Hematopoietic multipotent progenitor cell treated with erythropoietin and hydrocortisone succinate and interleukin-3 and kit ligand, for 17 days (in vitro differentiated cells): ENCODE measurements at places on chromosomes 6 and 20.
A peak's percentile ranks its signal among the peaks of the same experiment; 100 is the strongest.

DNA sequence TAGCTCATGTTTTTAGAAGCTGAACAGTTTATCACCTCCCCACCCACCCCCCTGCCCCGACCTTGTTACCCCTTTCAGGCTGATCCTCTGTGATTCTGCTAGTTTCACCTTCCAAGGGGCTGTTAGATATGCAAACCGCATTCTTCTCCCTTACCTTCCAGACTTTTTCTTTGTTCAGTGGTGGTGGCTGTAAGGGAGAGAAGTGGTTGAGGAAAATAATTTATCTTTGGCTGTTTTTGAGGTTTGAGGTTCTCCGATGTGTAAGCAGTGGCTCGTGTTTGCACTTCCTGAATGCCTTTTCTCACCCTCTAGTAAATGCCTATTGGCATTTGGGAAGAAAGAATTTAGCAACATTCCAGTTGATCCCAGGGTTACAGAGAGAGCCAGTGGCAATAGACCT, 69.4 kb upstream of the KCNG1 start:
- no peak for DNase-seq

GRCh38 chr6:94813806-94814205, 763.5 kb upstream of the MANEA start:
- DNase-seq = no peak

- DNase-seq = no peak
Measured at GRCh38 chr6:81764531-81764930, 12.1 kb upstream of the TENT5A start.

GRCh38 chr20:4064144-4064909, 49.0 kb upstream of the RNF24 start:
- peak; percentile 48 for DNase-seq

GRCh38 chr20:653110-653589, at the start of gene SRXN1:
Gene SRXN1, minus strand, starts transcription at chr20:653200. Its CDS starts 15 bp downstream, at chr20:653185.
- DNase-seq = peak; percentile 96

- no peak for DNase-seq
Measured at GRCh38 chr6:142822383-142822782, 122.6 kb downstream of the HIVEP2 start.

DNA sequence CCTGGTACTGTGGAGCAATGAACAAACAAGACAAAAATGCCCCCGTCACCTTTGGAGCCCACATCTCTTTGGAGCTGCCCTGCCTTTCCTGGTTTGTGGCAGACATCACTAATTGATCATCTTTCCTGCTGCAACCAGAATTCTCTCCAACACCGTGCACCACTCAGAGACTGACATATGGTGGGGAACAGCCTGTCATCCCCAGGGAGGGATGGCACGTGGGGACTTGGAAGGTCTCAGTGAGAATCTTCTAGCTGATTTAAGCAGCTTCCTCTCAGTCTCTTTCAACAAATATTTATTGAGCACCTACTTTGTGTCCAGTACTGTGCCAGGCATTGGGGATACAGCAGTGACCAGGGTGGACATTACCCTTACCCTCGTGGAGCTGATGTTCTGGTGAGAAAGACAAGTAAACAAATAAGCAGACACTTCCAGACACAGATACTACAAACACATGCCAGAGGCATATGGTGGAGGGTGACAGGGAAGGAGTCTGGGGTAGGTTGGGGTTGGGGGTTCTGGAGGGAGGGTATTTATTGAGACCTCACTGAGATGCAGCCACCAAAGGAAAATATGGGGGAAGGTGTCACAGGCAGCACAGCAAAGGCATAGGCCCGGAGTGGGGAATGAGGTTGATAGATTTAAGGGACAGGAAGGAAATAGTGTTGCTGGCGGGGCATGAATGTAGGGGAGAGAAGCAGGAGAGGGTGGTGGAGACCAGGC, 82.3 kb downstream of the CEBPB start:
- no peak for DNase-seq

DNA sequence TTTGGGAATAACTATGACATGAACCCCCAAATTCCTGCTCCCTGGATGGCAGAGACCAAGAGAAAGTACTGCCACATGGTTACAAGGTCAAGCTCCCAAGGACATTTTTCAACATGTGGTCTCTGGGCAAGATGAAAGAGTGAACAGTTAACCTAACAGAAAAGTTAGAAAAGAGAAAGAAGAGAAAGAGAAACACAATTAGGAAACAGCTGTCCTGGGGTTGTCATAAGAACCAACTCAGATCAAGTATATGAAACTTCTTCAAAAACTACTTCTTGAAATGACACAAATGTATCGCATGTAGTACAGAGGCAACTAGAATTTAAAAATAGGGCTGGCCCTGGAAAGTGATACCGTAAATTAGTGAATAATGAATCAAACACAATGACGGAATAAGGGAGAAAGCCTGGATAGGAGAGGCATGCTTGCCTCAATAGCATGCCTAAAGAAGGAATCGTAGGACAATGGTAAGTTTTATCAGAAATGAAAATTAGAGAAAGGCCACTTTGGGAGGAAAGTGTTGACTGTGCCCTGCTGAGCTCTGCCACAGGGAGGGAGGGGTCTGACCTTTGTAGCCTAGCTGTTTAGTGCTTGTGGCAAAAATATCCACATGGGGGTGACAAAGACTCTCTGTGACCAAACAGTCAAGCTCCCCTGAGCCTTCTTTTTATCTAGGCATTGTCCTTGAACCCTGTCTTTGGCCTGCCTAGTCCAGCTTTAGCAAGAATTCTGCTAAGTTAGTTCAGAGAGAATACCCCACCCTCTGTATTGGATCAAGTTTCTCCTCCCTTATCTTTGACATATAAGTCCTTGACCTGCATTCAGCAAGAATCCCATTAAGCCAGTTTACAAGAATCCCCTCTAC, 4.3 kb upstream of the DCBLD1 start:
- no peak for DNase-seq

GRCh38 chr6:13420269-13420668, 67.1 kb downstream of the GFOD1 start:
- no peak for DNase-seq

- DNase-seq = no peak
Measured at GRCh38 chr6:10685092-10685915, 9.1 kb downstream of the C6orf52 start.

GRCh38 chr20:5887386-5887785, 62.9 kb downstream of the TRMT6 start:
- no peak for DNase-seq

DNA sequence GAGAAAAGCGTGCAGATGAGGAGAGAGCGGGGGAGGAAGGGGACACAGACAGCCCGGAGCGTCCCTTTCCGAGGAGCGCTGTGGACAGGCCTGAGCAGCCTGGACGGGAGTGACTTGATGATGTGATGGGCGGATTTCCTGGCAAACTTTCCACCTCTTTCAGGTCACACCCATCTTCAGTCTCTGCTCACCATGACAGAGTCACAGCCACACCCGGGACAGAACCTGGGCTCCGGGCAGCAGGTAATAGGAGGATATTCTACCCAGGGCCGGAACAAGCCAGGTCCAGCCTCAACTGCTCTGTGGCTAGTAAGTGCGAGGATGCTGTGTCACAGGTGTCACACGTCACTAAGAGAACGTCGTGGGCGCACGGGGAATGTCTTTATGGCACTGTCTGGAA, 84.3 kb downstream of the THBS2 start:
- no peak for DNase-seq

GRCh38 chr6:143675946-143676345, 1.8 kb upstream of the PHACTR2 start:
- DNase-seq = no peak

DNA sequence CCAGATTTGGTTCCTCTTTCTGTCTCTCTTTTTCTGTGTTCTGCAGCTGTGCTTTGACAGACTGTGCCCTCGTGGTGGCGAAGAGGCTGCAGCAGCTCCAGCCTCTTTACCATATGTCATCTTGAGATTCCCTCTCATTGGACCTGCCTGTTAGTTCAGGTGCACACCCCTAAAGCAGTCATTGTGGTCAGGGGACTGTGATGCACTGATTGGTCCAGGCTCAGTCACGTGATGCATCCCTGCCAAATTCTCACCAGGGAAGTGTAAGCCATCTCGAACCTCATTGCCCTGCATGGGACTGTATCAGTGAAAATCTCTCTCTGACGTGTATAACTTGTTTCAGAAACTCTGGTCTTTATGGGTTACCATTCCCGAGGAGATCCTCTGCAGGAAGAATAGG, 160.3 kb downstream of the EYA2 start:
- DNase-seq = no peak

DNA sequence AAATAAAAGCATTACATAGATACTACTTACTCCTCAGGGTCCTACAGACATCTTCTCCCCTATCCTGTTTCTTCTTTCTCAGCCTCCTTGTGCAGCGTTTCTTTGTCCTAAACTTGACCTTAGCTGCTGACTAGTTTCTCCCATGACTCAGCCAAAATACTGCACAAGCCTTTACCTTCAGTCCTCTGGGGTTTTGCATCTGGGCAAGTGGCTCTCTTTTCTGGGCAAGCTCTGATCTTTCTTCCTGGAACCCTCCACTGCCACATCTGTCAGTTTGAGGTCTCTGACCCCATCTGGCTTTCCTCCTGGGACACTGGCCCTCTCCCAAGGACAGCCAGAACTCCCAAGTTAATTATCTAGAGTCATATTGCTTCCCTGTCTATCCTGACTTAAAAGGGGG, 838.4 kb downstream of the DHX35 start:
- DNase-seq = no peak

DNA sequence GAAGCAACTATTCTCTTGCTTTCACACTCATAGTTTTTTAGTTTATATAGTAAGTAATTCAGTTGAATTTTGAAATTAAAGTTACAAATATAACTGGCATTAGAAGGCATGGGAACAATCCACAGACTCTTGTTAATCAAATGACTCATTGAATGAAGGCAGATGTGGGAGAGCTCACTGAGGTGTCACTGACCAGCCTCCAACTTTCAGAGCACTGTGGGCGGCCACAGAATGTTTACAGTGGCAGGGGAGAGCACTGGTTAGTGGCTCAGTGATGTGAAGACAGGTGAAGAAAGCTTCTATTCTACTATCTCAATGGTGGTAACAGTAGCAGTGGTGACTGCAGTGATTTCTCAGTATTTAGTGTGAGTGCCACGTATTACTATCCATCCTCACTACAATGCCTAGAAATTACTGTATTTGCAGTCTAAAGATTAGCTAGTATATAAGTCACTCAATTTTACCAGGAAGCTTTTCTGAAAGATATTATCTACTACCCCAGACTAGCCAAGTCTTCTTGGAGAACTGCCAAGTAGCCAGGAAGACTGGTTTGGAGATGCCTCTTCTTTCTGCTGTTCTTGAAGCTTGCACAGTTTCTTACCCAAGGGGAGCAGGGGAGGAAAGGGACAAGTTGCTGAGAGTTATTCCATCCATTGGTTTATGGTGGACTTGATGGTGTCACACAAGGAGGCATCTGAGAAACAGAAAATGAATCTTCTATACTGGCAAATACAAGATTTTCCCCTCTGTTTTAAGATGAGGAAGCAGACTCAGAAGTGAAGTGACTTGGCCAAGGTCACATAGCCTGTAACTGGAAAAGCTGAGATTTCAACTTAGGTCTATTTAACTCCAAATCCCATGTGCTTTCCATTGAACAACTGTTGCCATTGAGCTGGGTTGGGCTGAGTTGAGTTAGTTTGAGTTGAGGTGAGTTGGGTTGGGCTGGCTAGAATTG, 231.2 kb downstream of the ANKRD60 start:
- no peak for DNase-seq

DNA sequence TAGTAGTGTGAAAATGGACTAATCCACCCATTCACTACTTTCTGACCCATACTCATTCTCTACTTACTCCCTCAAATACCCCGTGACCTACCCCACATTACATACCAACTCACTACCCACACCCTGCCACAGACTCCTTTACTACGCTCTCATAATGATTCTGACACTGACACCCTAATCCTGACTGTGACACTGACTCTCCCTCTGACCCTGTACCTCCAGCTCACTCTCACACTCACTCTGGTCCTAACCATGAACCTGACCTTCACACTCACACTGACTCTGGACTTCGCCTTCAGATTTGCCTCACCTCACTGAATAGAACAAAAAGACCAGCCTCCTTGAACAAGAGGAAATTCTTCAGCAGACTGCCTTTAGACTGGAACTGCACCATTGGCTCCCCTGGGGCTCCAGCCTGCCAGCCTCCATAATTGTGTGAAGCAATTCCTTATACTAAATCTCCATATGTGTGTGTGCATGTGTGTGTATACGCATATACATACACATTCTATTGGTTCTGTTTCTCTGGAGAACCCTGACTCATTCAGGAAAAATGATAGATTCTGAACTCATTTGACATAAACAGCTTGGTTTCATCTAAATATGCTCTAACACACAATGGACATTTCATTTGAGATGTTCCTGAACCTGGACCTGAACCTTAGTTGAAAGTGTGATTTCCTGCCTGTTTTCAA, 10.5 kb upstream of the ZNF343 start:
- DNase-seq = no peak
